ENCODE measurements at places on chromosomes 16 and 17.

DNA sequence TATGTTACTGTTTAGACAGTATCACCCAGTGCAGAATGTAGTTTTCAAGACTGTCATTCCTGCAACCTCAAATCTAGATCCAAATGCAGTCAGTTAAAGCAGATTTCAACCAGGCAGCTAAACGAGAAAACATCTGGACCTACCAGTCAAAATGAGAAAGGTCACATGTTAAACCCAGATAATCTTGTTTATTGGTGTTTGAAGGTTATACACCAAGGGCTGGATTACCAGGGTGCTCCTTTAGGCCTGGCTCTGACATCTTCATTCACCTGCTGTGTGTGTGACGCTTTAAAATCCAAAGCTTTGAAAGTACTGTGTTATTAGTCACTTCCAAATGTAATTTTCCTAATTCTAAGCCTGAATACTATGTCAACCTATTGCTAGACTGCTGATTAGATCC is 54.9 kb downstream of the IKZF3 start:
- no peak for DNase-seq

DNA sequence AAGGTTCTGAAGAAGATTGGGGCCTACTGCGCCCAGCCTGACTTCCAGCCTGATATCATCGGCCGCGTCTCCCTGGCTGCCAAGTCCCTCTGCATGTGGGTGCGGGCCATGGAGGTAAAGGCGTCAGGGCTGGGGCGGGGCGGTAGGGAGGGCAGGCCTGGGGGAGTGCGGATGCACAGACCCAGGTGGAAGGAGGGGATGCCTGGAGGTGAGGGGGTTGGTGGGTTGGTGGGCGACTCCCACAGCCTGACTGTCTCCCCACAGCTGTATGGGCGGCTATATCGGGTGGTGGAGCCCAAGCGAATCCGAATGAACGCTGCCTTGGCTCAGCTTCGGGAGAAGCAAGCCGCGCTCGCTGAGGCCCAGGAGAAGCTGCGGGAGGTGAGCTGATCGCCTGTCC is 26.8 kb upstream of the KDM6B start:
- no peak for DNase-seq

DNA sequence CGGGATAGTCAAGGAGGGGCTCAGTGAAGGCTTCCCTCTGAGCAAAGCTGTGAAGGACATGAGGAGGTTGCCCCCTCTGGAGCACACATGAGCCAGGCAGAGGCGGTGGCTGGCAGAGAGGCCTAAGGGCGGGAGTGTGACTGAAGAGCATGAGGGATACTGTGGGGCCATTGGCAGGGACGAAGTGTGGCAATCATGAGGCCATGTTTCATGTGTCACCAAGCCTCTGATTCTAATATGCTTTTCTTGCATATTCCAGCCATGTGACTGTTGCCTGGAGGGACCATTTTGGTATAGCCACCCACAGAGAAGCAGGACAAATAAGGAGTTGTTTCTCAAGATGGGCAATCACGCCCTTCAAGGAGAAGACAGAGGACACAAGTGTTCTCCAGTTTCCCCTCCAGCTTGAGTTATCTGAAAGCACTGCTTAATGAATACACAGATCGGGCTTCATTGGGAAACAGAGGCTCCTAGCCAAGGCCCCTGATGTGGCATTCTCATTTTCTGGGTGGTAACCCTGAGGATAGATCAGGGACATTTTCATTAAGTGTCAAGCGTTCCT is 68.0 kb downstream of the AKAP1 start:
- DNase-seq: peak; percentile 13

GRCh38 chr17:68400404-68400735 is 56.9 kb downstream of the WIPI1 start:
- DNase-seq: no peak

DNA sequence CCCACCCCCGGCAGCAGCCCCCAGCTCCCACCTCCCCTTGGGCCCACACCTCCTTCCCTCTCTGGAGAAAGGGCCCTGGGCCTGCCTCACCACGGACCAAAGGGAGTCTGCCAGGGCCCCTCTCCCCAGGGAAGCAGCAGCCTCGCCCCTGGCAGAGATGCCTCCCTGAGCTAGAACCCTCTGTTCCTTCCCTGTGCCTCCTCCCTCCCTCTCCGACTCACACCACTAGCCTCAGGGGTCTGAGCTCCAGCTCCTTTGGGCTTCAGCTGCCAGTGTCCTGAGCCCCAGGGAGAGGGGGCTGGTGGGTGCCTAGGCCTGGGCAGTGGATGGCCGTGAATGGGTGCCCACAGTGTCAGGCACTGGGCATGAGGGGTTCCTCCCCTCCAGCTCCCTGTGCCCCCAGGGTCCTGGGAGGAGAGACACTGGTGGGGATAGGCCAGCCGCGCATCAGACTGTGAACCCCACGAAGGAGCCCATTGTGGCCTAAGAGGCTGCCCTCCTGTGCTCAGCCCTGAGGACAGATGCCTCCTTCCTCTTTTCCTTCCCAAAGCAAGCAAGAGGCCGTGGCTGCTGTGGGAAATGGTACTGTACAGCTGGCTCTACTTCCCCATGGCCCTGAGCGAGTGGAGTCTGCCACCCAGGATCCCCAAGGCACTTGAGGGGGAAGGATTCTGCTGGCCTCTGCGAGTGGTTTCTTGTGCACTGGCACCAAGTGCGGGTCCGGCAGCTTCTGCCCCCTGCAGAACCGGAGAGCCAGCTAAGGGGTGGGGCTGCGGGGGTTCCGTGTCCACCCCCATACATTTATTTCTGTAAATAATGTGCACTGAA is 20.7 kb downstream of the MMP15 start:
- DNase-seq: no peak

DNA sequence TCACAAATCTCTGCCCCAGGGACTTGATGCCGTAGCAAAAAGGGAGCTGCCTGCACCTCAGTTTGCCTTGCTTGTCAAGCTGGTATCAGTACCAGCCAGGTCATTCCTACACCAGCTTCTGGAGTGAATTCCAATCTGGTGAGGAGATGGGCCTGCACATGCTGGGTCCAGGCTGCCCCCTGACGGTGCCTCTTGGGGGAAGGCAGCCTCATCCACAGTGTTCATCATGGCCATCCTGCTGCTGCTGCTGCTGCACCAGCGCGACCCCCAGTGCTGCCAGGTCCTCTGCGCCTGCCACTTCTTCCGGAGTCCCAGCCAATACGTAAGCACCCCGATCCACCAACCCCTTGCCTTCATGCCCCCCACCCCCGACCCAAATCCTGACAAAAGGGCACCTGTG is 8.3 kb downstream of the MRPL27 start:
- DNase-seq: no peak

DNA sequence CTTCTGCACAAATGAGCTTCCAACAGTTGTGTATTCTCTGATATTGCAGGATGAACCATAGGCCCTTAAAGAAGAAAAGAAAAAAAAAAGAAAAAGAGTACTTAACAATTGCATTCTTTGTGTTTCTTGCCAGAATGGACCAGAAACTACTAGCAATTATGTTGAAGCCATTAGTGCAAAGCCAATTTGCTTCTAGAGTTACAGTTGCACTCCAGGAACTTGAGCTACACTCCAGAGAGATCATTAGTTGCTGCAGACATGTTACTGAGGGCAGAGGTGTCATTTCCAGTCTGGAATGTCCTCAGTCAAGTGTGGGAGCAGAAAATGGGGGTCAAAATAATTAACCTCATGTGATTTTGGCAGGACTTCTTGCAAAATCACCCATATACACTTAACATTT is 85.6 kb upstream of the CCL2 start:
- DNase-seq: no peak

DNA sequence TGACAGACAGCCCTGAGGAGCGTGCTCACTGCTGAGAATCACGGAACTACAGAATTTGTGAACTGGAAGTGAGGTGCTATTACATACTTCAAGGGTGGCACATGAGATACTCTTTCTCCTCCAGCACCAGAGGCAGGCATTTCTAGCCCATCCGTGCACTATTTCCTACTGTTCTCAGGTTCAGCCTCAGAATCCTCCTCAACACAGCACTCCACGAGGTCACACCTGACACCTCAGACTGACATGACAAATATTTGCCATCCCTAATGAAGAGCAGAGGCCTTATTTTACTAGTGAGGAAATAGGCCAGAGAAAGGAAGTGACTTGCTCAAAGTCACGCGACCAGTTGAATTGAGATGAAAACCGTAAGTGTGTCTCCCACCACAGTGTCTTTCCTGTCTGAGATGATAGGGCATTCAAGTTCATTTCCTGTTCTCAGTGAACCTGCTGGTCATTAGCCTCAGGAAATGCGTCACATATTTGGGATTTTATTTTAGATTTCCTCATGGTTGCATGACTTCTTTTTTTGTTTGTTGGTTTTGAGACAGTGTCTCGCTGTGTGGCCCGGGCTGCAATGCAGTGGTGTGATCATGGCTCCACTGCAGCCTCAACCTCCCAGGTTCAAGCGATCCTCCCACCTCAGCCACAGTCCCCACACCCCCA is 23.6 kb downstream of the SEZ6 start:
- DNase-seq: no peak

Measured in skin of body (tissue), 3 donors.